ENCODE measurements at places on chromosomes 3 and 15.

DNA sequence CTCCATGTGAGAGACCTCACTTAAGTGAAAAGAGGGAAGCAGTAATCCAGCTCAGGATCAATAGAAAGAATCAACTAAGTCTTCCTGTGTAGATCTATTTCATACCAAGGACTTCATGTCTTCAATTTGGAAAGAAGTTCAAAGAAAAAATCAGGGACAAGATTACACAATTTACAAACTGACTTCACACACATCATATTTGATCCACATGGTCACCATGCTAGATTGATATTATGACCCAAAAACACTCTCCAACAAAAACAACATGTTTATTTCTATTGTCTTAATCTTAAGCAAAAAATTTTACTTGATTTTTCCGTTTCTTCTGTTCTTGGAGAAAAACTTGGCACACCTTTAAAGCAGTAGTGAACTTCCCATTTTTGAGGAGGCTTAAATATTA, 76.3 kb downstream of the THBS1 start:
- DNase-seq, result no peak

DNA sequence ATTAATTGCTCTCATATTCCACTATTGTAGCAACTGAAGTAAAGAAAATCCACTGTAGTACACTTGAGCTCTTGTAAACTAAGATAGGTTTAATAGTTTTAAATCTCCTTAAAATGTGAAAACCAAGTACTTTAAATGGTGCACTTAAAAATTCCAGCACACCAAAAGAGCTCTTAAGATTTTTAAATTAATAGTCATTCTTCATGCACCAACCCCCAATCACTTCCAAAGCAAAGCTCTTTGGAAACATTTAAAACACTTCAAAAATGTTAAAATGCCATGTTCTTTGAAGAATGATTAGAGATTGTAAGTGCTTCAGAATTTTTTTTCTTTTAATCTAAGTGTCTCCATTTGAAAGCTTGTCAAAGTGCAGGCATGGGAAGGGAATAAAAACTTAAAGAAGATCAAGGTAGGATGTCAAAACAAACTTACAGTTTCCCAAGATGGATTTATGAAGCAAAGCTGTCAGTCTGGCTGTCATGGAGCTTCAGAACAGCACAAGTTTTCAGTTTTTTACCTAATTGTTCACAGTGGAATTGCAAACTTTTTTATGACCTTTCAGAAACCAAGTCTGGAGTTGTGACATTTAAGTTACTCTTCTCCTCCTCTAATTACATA, 84.3 kb downstream of the ARPP21 start:
- DNase-seq, result no peak

DNA sequence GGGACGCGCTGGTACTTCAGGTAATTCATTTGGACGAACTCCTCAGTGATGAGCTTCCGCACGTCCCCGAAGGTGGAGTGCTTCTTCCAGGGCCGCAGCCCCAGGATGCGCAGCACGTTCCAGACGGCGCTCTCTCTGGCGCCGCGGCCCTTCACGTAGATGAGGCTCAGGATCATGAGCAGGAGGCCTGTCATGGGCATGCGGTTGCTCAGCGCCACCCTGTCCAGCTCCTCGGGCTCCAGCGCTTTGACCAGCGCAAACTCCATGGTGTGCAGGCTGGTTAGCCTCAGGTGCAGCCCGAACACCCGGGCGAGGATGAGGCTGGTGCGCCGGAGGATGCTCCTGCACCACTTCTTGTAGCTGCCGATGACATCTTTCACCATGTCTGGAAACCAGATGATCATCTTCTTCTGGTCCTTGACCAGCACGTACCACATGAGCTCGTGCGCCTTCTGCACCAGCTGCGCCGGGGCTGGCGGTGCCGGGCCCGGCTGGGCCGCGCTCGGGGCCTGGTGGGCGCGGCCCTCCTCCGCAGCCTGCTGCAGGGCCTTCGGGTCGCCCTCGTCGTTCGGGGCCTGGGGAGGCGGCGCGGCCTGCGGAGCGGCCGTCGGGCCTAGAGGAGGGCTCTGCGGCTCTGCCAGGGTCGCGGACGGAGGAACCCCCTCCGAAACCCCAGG, 501 bp downstream of the NDN start:
- DNase-seq, result no peak

DNA sequence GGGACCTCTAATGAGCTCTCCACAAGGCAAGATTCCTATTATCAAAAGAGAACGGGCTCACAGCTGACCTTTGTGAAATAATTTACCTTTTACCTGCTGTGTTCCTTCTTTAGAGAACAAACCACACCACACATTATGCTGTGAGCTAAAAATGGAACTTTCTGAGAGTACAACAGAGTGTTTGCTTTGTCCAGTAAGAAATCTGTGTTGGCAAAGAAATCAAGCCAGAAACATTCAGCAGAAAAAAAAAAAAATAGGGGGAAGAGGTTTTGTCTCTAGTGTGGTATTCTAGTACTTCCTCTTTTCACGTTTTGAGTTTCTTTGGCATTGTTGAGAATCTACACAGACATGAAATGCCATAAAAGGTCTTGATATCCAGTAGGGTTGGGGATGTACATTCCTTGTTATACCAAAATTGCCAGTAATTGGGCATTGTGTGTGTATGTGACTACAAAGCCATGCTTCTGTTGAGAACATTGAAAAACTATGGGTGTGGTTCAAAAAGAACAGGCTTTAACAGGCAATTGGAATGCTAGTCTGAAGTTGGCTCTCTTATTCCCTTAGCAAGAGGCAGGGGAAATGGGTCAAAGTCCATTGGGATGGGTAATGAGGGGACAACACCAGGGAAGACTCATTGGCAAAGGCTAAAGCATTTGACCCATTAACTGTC, 273.5 kb downstream of the NEK10 start:
- DNase-seq, result no peak

DNA sequence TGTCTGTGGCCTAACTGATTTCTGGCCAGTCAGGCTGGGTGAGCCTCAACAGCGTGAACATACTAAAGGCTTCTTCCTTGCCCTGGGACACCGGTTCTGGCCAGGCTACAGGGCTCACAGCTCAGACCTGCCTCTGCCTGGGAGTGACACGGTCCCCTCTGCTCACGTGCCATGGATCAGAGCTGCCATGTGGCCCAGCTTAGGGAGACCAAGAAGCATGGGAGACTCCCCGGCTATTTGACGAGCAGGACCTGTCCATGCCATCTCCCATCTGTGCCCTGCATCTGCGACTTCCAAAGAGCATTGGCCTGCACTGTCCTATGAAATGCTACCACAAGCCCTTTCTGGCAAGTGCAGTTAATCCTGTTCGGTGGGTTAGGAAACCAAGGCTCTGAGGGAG, 57.4 kb downstream of the APBA2 start:
- no peak for DNase-seq

DNA sequence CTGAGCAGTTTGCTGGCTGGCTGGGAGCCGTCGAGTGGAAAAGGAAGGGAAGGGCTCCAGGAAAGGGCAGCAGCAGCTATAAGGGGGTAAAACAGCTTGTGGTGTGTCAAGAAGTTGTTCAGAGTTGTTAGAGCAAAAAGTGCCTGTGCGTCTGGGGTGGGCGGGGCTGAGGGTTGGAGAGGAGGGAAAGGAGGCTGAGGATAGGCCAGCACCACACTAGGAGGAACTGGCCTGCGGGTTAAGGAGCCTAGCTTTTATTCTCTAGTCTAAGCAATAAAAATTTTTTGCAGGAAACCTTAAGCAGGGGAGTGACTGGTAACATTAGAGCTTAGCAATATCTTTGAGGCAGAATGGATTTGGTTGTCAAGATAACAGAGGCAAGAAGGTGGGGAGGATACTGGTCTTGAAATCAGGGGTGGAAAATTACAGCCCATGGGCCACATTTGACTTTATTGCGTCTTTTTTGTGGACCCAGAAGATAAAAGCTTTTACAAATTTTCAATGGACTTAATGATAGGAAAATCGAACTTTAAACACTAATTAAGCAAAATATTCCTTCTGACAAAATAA, 134.5 kb upstream of the AADACL2 start:
- no peak for DNase-seq

DNA sequence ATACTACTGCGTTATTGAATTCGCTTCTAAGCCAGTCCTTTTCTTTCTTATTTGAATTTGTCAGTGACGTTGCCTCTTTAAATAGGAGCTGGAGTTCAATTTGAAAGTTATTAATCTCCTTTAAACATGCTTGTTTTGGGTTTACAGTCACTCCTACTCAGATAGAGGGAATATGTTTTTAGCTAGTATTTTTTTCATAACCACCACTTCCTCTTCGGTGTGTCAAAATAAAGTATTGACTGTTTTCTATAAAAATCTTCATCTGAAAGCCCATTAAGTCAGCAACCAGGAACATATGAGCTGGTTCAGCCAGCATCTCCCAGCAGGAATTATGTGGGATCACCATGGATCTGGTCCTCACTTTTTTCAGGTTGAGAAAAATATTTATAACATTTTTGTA, 772.9 kb downstream of the DIPK2A start:
- no peak for DNase-seq

DNA sequence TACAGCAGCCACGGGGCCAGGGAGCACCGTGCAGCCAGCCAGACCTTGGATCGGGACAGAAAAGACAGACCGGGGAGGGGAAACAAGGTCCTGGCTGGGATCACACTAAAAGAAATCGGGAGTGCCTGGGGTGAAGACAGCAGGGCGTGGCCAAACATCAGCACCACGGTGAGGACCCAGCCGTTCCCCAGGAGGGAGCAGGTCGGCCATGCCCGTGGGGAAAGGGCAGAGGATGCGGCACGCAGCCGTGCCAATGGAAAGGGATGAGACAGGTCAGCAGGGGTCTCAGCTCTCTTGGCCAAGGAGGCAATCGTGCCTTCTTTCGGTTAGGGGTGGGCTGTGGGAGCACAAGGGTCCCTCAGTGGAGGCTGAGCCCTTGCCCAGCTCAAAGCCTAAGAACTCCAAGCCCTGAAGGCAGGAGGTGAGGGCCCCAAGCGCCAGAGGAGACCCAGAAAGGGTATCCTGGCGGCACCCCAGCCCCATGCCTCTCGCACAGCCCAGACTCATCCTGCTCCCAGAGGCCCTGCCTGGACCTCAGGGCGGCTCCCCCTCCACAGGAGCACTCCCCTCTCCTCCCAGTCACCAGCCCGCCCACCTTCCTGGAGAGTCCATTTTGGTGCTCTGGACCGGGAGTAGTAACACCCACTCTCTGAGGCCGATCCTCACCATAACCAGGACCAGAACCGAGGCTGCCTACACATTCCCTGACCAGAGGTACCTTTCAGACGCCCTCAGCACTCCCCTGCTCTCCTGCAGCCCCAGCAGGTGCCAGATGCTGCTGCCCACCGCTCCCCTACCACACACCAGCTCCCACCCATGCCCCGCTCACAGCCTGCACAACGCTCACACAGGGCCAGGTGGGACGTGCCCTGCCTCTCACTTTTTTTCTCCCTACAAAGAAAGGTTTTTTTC, 23.2 kb upstream of the OCA2 start:
- DNase-seq, result no peak

- no peak for DNase-seq
Observed at GRCh38 chr15:25416693-25417092, 22.1 kb downstream of the UBE3A start.

- DNase-seq, result no peak
Observed at GRCh38 chr3:146131616-146132410, 29.2 kb downstream of the PLOD2 start.

GRCh38 chr15:79516155-79516554, 84.0 kb downstream of the MINAR1 start:
- no peak for DNase-seq

- no peak for DNase-seq
Observed at GRCh38 chr3:17645074-17645698, 97.2 kb downstream of the TBC1D5 start.

DNA sequence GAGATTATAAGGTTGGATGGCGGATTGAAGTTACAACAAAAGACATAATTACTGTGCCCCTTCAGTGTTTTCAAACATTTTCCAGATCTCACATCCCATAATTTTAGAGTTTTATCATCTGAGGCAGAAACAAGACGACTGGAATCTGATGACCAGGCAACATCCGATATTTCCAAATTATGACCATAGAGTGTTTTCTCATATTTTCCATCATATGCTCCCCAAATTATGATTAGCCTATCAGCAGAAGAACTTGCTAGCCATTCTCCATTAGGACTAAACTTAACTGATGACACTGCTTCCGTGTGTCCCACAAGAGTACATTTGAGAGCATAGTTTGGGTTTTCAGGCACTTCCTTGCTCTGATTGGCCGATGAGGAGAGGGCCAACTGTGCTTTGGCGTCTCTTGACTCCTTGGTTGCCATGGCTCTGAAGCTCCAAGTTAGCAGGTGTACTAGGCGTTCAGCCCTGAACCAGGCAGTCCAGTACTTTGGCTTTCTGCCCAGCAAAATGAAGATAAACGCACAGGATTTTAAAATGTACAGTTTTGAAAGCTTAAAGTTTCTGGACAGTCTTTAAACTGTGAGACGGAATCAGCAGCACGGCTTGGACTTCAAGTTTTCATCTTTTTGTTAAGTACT, 638 bp downstream of the WDR5B start:
- DNase-seq, result no peak

- DNase-seq, result no peak
Observed at GRCh38 chr3:94937980-94938379, 875.1 kb downstream of the NSUN3 start.

GRCh38 chr3:116233711-116234357, 211.5 kb downstream of the LSAMP start:
- DNase-seq, result no peak

DNA sequence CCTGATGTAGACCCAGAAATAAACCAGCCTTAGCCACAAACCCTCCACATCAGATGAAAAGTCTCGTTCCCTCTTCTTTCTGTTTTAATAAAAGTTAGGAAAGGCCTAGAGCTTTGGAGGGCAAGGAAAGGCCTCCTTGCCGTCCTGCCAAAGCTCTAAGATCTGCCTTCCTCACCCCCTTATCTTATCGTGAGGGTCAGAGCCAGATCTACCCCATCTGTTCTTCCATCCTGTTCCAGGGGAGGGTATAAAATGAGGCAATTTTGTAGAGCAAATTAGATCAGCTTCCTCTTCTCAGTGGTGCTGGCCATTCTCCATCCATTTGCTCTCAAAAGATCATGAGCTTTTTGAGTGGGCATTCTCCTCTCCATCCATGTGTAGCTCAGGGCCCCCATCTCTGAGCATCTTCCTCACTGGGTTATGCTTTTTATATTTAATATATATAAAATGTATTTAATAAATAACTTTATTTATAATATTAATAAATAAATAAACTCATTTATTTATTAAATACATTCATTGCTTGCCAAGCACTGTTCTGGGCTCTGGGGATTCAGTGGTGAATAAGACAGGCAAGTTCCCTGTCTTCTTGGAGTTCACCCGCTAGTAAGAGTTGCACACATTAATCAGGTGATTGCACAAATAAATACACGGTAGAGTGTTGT, 2.0 kb upstream of the SLC24A1 start:
- DNase-seq, result no peak

GRCh38 chr15:36970522-36970921, 129.8 kb downstream of the MEIS2 start:
- no peak for DNase-seq

- DNase-seq, result no peak
Observed at GRCh38 chr3:185153171-185153771, 411 bp upstream of the C3orf70 start.

All from GOT3 (cell line).